NCI-H187 treated with DMSO at 0.1 percent for 48 hours (cell line): ENCODE measurements at places on chromosomes 2 and 18.

DNA sequence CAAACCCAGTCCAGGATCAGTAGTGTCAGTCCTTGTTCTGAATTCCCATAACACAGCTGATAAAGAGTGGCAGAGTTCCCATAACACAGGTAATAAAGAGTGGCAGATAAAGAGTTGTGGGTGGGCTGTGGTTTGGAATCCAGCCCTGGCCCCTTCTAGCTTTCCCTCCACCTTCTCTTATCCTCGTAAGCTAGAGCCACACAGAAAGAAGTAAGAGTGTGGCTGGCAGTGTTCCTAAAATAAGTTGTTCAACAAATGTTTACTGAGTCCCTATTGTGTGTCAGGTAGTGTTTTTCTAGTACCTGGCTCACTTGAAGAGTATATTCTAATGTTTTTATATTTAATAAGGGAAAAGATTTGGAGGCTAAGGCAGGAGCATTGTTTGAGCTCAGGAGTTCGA lies 65.0 kb upstream of the BCL2L11 start:
- DNase-seq, result no peak

- no peak for DNase-seq
Measured at GRCh38 chr2:212271583-212271982, 267.0 kb downstream of the ERBB4 start.

DNA sequence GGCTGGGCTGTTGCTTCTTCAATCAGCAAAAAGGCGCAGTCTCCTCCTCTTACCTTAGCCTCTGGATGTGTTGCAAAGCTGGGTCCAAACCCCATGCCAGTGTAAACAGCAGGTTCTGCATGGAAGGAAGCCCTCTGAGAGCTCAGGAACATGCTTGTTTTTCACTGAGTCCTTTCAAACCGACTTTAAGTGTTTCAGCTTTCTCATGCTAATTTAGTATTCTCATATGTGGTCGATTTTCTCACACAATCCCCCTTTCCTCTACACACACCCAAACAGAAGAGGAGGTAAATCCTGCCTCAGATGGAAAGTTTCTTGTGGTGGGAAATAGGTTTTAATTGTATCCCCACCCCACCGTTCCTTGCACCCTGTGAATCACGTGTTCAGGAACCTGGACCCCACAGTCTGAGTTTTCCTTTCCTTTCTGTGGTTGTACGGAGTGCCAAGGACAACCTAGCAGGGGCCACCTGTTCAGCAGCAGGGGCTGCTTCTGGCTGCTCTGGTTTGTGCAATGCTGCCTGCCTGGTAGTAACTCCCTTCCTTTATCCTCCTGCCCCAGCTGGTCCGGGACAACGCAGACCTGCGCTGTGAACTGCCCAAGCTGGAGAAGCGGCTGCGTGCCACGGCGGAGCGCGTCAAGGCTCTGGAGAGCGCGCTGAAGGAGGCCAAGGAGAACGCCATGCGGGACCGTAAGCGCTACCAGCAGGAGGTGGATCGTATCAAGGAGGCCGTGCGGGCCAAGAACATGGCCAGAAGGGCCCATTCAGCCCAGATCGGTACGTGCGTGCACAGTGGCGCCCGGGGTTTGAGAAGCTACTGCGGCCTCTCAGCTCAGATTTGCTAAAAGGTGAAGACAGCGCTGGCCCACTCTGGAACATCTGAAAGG lies 28.7 kb upstream of the LYPD6B start:
- no peak for DNase-seq

DNA sequence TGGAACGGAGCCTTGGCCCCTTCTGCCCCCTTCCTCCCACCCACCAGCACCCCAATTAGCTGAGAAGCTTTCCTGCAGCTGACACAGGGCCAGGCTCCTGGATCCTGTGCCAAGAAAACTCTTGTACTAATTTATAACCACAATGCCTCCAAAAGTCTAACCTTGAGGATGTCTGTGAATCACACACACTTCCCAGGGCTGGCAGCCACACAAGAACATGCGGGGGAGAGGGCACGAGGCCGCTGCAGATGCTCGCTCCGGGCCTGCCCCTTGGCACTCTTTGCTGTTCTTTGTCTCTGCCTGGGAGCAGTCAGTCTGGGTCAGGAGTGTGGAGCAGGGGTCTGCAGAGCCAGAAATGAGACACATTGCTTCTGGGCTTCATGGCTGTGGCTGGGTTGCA lies 62.7 kb upstream of the KIF5C start:
- DNase-seq, result no peak

- no peak for DNase-seq
Measured at GRCh38 chr18:46893360-46893759, 23.9 kb downstream of the PIAS2 start.

GRCh38 chr2:24313744-24314632 lies 46.3 kb downstream of the ITSN2 start:
- DNase-seq, result no peak

DNA sequence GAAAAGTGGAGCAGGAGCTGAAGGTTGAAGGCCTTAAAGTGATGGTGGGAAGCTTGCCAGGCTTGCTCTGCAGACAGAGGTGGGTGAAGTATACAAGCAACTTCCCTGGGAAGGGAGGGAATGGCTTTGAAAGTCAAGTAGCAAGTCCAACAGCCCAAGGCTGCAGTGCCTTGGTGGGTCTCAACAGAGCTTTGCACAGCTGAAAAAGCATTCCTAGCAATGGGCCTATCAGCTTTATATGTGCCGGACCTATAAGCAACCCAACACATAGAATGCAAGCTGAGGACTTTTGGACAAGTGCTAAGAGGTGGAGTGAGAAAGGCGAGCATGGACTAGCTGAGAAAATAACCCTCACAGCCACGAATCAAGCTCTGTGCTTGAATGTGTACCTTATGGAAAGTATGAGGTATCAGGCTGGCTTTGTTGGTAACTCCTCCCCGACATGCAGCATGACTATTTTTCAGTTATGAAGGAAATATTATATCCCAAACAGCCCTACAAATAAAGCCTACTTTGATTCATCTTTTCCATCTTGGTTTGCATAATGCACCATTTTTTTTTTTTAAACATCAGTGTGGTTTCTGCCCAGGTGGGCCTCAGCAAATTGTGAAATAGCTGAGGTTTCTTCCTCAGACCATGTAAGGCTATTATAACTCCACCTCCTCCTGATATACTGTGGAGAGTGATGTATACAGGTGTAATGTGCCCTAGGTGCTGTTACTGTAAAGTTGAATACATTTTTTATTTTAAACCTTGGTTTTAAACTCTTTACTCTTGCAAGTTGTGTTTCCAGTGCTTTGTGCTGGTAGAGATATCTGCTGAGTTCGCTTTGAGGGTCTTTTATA lies 241.4 kb upstream of the CXCR4 start:
- DNase-seq, result no peak

DNA sequence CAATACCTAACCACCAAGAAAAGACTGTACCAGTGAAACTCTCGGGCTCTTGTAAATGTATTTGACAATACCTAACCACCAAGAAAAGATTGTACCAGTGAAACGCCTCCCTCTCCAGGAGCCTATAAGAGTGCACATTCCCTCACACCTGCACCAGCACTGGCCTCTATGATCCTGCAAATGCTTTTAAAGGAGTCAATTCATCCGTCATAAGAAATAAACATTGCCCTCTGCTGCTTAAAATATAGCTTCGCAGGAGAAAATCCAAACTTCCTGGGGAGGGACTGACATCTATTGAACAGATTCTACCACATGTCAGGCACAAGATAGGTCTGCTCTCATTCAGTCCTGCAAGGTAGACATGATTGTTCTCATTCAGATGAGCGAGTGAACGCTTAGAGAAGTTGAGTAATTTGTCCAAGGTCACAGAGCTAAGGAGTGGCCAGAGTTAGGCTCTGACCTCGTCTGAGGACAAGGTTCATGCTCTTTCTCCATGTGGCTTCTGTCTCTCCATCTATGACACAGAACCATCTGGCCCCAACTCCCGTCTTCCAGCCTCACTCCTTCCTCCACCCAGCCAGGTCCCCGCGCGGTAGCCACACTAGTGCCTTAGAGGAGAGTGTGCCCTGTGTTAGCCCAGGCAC lies 38.7 kb downstream of the MCFD2 start:
- no peak for DNase-seq

DNA sequence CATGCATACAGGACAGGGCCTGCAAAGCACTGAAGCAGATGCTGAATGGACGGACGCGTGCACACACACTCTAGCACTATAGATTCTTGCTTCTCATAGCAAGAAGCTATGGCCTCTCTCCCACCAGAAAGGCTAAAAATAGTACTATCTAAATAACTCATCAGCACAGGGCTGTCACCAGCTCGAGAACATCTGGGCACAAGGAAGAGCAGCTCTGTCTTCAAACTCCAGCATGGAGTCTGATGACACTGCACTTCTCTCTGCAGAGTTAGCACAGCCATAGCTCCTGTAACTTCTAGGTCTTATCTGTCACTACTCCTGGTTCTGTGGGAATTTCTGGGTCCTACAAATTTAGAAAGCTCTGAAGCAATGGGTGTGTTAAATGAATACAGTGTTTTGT lies 123.5 kb downstream of the MYO5B start:
- DNase-seq, result no peak

- no peak for DNase-seq
Measured at GRCh38 chr18:9700261-9700796, 7.8 kb upstream of the RAB31 start.

GRCh38 chr2:119476301-119477112 lies 44.9 kb downstream of the TMEM37 start:
- no peak for DNase-seq

GRCh38 chr2:199309411-199309810 lies 148.3 kb downstream of the SATB2 start:
- DNase-seq, result no peak

GRCh38 chr2:37674946-37675345 lies 3.5 kb upstream of the CDC42EP3 start:
- no peak for DNase-seq

DNA sequence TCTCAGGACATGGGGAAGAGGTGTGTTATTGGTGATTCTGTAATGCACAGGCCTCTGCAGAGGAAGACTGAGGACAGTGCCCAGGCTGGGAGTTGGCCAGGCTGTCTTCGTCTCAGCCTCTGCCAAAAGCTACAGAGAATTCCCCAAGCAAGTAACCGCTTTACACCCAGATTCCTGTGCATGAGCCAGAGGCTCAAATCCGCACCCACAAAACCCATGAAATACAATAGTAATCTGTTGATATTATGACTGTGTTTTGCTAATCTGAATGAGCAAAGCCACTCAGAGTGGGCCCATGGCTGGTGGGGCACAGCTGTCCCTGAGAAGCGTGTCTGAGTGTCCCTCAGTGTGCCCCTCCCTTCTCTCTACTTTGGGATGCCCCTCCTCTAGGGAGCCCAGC lies 149.5 kb upstream of the PXDN start:
- no peak for DNase-seq

DNA sequence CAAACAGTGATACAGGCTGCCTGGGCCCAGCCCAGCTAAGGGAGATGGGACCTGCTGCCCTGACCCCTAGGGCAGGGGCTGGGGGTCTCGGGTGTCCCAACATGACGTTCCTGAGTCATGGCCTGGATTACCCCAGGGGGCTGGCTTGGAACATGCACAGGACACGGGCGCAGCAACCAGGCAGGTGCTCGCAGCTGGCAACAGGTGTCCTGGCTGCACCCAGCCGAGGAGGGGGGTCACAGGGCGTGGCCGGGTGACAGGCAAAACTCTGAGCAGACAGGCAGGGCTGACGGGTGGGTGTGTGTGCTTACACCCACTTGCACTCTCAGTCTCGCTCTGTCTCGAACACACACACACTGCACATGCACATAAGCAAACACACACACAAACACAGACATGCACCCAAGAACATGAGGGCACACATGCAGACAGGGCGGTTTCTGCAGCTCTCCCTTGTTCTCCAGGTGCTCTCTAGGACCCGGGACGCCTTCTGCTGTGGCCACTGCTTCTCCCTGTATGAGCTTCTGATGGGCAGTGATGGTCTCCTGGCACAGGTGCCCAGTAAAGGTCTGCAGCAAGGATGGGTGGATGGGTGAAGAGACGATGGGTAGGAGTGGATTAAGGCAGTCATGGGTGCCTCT lies 33.7 kb upstream of the TAF1B start:
- peak; percentile 4 for DNase-seq

GRCh38 chr2:42547014-42547413 lies 21.4 kb upstream of the MTA3 start:
- no peak for DNase-seq

- no peak for DNase-seq
Measured at GRCh38 chr2:175463589-175464310, 282.2 kb upstream of the ATP5MC3 start.

GRCh38 chr2:141911485-141912066 lies 219.2 kb downstream of the LRP1B start:
- DNase-seq, result no peak

GRCh38 chr2:67666386-67667053 lies 269.4 kb downstream of the ETAA1 start:
- DNase-seq, result no peak

DNA sequence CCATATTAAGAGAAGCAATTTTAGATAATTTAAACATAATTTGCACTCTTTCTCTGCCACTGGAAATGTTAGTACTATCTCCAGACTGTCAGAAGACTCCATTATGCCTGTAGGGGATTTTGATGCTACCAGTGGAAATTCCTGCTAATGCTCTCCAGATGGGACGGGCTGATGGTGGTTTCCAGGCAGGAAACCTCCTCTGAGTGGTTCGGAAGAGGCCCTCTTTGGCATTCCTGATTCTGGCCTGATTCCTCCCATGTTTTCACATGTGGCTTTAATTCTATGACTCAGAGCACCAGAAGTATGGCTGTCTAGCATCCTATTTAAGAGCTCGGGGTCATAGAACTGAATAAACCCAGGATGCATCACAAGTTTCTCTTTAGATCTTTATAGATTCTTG lies 70.9 kb upstream of the ST6GAL2 start:
- DNase-seq, result no peak

- DNase-seq, result no peak
Measured at GRCh38 chr2:11655495-11655894, 14.5 kb downstream of the NTSR2 start.

DNA sequence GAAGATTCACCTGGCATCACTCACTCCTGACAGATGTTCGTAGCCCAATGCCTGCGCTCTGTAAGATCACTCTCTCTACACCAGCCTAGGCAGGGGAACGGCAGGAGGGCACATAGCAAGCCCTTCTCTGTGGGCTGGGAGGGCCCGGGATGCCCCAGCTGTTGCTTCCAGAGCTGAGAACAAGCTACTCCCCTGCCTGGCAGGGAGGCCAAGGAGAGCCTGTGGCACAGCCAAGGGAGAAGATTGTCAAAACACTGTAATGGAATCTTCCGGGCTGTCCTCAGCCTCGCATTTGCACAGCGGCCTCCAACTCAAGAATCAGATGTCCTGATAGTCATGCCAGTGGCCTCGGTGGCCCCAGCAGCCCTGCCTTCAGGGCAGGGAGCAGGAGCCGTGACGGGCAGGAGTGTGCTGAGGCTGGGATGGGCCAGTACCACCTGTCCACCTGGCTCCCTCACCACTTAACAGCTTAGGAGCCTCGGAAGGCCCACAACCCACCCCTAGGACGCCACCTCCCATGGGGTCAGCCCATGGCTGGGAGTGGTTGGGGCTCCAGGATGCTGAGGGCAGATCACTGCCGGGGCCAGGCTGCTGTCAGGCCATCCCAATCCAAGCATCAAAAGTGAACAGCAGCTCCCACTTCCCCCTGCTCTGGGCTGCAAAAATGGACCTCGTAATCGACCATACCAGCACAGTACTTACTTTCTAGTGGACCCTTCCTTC lies 21.9 kb upstream of the SLC35F6 start:
- DNase-seq, result no peak
